NCI-H1048 (cell line): ENCODE measurements at places on chromosomes 5 and 9.

GRCh38 chr5:10110228-10110627 is 139.5 kb downstream of the ATPSCKMT start:
- no peak for DNase-seq

DNA sequence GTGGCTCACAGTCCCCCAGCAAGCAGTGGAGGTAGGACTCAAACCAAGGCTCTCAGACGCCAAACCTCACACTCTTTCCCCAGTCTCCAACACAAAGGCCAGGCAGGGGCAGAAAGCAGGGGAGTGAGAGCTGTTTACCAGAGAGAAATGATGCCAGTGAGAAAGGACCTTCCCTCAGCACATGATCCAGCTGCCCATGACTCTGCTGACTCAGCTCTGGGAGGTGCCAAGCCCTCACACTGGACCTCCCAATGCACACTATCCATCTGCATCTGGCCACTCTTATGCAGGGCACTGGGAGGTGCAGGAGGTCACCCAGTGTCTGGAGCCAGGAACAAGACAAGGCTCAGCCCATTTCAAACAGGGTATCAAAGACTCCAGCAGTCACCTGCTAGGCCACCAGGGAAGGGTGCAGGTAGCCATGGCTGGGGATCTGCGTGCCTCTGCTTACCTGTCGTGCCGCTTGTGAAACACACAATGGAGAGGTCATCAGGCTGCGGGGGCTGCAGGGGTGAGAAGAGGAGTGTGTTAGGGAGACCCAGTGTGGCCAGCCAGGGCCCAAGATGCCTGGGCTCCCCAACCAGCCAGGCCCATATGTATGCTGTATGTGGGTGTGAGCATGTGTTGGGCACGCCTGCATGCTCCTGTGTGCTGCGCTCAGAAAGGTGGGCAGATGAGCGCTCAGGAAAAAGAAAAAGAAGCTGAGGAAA is 26.3 kb downstream of the ACSL6 start:
- no peak for DNase-seq

DNA sequence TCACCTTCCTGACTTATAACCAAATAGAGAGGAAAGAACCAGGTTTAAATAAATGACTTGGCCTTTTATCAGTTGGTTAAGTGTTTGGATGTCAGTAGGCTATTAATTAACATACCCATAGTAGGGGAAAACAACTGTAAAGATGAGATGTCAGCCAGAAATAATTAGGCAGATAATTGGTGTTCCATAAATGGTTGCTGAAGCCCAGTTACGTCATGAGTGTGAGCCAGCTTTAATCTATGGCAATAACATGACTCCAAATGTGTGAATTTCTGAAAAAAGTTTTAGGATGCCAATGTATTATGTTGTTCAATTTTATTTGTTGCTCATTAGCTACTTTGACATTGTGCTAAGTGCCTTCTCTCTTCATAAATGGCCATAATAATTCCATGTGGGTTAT is 180.5 kb downstream of the FBXL7 start:
- no peak for DNase-seq

DNA sequence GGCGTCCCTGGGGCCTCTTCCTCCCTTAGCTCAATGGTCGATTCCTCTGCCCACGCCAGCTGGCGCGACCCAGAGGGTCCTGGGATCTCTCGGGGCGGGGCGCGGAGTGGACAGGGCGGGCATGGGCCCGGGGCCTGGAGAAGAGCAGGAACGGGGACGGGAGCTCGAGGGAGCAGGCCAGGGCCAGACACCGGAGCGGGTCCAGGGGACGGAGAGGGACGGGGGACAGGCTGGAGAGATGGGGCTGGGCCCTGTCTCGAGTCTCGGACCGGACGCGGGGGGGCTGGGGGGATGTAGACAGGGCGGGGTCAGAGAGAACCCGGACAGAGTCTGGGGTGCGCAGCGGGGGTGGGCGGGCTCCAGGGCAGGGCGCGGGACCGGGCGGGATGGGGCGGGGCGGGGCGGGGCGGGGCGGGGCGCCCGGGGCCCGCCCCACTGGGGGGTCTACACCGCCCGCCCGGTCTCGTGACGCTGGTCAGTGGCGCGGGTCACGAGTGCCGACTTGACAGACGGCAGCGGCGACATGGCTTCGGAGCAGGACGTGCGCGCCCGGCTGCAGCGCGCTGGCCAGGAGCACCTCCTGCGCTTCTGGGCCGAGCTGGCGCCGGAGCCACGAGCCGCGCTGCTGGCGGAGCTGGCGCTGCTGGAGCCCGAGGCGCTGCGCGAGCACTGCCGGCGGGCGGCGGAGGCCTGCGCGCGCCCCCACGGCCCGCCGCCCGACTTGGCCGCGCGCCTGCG is at the start of gene UAP1L1:
Gene UAP1L1, plus strand, starts transcription at position 508 of the 738 bp plus-strand sequence. Its CDS starts 16 bp downstream, at position 524.
- no peak for DNase-seq

DNA sequence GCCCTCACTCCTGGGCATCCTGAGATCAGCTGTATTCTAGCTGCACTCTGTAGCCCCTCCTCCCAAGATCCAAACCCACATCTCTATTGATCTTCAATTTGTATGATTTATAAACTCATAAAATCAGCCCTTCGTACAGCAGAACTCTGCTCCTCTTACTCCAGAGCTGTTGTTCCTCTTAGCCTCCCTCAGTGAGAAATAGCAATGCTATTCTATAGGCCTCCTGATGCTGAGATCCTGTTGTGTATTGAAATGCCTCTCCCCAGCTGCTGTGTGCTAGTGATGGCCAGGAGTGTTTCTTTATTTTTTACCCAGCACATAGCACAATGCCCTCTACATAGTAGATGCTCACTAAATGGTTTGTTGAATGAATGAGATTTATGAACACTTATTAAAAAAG is 320.5 kb upstream of the ADCY2 start:
- no peak for DNase-seq
